NCI-H1417 (cell line): ENCODE measurements at places on chromosomes 3 and 15.

DNA sequence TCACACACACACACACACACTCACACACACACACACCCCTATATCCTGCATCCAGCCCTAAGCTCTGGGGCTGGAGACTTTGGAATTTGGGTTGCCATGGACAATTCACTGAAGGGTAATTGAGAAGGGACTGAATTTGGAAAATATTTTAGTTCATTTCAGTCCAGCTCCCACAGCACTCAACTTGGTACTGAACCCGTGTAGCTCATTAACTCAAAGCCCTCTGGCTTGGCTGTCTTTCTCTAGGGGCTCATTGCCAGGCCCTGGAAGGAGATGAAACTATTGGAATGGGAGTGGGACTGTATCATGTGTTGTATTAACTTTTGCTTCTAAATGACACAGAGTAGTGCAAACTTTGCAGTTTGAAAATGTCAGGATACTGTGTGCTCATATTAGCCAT lies 157.3 kb downstream of the EPHB1 start:
- no peak for DNase-seq

GRCh38 chr3:43909149-43909548 lies 218.4 kb downstream of the ABHD5 start:
- DNase-seq = no peak

DNA sequence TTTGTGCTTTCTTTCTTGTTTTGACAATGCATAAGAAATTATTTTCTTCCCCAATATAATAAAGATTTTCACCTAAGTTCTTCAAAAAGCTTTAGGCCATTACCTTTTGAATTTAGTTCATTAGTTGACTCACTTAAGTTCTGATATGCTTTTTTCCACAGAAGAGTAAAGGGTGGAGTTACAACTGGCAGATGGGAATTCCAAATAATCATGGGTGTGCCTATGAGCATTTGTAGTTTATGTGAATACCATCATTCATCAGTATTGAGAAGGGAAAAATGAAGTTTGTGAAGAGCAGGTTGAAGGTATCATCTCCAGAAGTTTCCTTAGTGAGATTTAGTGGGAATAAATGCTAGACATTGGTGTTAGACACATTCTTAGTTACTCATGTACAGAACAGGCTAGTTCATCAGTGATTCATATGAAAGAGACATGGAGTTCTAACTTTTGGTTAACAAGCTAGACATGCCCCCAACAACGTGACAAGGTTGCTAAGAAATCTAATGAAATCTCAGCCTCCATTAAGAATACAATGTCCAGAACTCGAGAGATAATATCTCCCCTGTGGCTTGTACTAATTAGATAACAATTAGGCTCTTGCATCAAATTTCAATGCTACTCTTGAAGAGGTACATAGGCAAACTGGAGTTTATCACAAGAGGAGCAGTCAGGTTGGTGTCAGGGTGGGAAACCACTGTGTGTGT lies 16.9 kb upstream of the ALCAM start:
- DNase-seq = no peak

DNA sequence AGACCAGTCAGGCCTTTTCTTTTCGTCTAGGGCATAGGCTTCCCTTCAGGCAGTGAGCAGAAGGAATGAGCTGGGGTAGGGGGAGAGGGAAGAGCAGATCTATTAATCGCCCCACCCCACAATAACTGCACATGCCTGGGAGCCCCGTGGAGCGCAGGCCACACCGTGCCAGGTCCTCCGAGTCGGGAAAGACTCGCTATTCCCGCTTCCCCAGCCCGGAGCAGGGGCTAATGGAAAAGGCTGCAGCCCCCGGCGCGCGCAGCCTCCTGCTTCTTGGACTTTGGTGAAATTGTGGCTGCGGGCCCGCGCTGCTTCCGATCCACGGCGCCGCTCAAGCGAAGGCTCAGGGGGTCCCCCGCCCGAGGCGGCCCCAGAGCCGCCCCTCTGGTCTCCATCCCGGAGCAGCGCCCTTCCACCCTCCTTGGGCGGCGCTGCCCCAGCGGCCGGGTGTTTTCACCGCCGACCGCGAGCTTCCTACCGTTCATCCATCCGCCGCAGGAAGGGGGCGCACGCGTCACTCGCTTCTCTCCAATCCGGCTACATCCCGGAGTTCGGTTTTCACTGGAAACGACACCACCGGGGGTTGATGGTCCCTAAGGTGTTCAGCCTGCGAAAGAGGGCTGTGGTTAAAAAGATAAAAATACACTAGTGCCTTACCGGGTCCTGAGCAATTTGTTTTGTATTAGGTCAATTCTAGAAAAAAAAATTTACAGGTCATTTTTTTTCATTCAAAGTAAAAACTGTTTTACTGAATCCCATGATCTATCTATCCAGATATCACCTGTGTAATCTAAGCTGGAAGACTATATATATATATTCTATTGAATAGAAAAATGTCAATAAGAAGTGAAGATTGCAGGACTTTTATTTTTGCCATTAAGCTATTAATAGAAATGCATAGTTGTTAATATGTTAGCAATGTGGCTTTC lies 4.4 kb upstream of the SYNM start:
- peak; percentile 87 for DNase-seq

- DNase-seq = no peak
Observed at GRCh38 chr15:77546050-77546501, 86.6 kb downstream of the LINGO1 start.
